Placental pericyte (primary cell): ENCODE measurements at places on chromosomes 1 and 21. TPM values are rescaled to one million over a fixed set of nuclear protein-coding genes. Genes with fewer than 3 reads are reported as not detected.

The CALML6 gene
- 0.14 and 0.66 TPM in 2 replicates for total RNA-seq

The DIO1 gene
- not detected in 2 replicates for total RNA-seq

The CFHR3 gene
- not detected in 2 replicates for total RNA-seq

The LCE1B gene
- not detected in 2 replicates for total RNA-seq

The GCSAML gene
- total RNA-seq: under 0.01 TPM in 2 replicates
